ENCODE measurements at places on chromosomes 3 and 15.

DNA sequence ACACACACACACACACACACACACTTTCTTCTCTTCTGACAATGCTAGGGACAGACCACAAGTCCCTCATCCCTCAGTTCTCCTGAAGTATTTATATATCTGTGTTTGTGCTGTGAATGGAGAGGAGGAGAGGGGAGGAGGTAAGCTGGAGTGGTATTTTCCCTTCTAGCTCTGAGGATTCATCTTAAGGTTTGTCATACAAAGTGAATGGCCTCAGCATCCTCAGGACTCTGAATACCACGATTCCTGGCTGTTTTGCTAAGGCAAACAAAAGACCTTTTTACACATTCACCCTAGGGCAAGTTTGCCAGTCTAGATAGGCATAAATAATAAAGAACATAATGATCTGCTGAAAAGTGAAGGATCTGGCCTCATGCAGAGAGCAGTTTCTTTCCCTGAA lies 65.7 kb upstream of the CHMP2B start:
- no peak for DNase-seq

DNA sequence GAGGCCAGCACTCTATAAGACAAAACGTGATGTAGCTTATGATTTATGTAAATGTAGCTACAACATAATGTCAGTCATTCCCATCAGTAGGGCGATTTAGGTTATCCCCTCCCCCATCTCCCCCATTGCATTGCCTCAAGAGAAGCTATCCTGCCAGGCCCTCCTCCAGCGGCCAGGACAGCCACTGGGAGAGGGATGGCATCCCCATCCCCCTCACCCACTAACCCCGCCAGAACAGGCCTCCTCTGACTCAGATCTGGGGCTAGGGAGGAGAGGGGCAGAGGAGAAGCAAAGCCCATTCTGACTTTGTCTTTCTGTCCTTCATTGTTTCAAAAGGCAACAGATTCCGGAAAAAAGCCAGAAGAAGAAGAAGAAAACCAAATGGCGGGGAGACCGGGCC lies 32.6 kb upstream of the ESYT3 start:
- DNase-seq = no peak

DNA sequence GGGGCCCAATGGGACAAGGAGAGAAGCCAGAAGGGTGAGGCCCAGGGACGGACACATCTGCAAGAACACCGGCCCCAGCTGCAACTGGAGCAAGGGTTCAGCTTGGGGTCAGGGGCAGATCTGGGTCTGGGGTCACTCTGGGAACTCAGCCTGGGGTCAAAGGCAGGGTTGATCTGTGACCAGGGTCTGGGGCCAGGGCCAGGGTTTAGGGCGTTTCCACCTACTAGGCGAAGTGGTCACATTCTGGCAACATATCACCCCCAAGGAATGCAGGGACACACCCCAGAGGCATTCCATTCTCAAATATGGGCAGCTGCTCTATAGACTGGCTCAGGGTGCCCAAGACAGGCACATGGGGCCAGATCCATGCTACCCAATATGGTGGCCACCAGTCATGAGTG lies 9.0 kb downstream of the UROC1 start:
- DNase-seq = no peak

DNA sequence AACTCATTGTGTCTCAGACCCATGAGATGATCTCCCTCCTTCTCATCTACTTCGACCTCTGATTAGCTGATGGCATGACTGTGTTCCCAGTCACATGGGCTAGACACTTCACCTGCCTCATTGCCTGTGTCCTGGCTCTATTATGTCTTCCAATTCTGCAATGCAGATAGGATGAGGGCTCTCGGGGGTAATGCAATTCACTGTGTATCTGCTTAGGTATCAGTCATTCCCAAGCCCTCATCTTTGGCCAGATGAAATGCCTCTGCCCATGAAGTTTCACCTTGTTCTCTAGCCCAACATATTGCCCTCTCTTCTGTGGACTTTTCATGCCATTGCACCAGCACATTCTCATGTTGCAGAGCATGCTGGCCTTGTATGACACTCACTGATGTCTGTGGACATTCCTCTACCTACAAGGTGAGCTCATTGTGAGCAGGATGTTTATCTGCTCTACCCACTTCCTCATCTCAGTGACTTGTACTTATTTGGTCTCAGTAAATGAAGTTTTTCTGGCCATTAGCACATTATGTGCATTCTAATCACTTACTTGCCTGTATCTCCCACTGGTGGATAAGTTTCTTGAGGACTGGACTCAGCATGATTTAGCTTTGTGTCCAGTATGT lies 32.3 kb downstream of the MOBP start:
- no peak for DNase-seq

- DNase-seq = no peak
These were observed 37.7 kb downstream of the LDHAL6B start for GRCh38 chr15:59244337-59244736.

GRCh38 chr3:110774496-110775265 lies 296.9 kb upstream of the NECTIN3 start:
- DNase-seq = no peak

DNA sequence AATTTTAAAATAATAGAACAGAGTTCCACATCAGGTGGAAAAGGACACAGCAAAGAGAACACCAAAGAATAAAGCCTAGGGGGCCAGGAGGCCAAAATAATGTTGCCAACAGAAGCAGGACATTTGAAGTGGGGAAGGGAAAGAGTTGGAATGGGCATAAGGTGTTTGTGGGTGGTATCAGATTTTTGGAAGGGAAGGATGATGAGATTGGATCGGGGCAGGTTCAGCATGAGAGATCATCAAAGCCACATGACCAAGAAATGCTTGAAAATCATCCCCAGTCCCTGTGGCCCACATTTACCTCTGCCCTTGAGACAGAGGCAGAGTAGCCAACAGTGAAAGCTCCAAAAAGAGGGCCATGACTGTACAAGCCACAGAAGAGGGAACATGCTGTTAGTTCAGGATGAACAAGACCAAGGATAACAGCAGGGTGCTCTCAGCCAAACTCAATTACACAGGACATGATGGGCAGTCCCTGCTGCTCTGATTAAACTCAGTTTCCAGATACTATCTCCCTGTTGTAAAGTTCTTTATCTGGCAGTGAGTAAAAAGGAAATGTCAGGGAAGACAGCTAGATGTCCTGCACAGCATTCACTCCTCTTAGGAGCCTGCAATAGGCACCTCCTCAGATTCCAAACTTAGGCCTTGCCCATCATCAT lies 32.5 kb downstream of the RAB27A start:
- no peak for DNase-seq

- no peak for DNase-seq
These were observed 62.8 kb upstream of the HERC1 start for GRCh38 chr15:63896336-63897115.

- DNase-seq = no peak
These were observed 40.7 kb downstream of the MYRIP start for GRCh38 chr3:39849992-39850715.

- DNase-seq = no peak
These were observed 491 bp upstream of the SENP7 start for GRCh38 chr3:101513419-101513986.

- DNase-seq = no peak
These were observed 120.0 kb downstream of the EEFSEC start for GRCh38 chr3:128273109-128273840.

Data from endothelial cell (in vitro differentiated cells).